Activated CD4-positive, alpha-beta T cell treated with anti-CD3 and anti-CD28 coated beads for 24 hours (primary cell): ENCODE measurements at places on chromosomes 11 and 22.

DNA sequence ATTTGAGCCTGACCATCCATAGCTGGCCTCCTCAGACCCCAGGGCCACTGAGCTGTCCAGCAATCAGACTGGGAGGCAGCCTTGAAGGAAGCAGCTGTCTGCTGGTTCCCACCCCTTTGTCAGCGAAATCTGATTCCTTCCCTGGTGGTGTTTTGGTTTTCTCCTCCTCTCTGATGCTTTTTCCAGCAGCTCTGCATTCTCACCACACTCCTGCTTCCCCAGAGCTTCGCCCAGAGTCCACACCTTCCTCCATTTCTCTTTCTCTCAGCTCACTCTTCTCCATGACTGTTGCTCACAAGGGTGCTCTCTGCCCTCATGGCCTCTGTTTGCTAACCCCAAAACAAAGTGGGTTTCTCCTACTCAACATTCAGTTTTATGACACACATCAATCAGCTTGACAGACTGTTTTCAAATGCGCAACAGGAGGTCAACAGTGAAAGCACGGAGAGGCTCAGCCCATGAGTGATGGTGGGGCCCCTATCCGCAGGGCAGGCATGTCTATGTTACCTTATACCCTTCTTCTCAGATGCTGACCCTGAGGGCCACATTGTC is 130.6 kb upstream of the MTNR1B start:
- no peak for DNase-seq

DNA sequence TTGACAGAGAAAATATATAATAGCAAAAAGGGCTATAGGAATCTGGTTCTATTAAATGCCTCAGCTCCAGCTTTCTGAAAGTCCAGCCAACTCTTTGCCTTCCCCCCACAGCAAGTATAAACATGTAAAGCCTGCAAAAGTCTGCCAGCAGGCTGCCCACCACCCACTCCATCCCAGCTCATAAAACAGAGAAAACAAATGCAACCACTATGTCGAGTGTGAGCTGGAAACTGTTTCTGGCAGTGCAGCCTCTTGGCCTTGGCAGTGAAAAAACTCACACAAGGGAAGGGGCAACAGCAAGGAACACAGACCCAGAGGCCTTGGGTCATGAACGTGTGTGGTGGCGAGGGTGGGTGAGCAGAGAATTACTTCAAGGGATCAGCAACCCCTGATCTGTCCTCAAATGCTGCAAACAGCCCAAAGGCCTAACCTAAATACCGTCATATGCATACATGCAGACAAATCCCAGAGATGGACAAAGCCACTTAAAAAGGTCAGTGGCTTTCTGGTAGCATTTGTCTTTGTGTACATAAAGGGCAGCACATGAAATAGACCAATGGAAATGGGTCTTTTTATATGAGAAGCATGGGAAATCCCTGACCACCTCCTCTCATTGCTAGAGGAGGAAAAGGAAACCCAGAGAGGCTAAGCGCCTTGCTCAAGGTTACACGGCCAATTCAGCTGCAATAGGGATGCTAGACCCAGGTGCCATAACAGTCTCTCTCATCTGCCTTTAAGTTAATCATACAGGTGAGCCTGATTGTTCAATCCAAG is 74.8 kb downstream of the NAT10 start:
- DNase-seq: no peak

DNA sequence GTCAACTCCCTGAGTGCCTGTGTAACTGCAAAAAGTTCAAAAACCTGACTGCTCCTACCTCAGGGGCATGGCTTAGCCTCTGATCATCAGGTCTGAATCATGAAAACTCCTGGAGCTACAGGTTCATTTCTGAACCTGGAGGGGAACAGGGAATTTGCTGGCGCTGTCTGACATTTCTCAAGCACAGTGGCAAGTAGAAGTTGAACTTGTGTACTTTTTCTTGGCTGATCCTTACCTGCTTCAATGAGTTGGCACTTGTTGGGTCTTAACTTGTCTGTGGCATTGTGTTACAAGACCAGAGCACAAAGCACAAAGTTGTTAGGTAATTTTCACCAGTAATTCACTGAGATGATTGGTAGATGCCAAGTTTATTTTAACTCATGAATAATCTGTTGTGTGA is 3.3 kb downstream of the TMEM109 start:
- no peak for DNase-seq

DNA sequence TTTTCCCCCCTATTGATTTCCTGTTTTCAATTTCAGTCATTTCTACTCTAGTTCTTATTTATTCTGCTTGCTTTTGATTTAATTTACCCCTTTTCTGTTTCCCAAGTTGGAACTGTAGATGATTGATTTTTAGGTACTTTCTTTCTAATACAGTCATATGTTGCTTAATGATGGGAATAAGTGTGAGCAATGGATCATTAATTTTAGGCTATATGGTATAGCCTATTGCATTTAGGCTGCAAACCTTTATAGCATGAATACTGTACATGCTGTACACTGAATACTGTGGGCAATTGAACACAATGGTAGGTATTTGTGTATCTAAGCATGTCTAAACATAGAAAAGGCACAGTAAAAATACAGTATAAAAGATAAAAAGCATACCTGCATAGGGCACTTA is 44.9 kb downstream of the DDX10 start:
- DNase-seq: no peak

GRCh38 chr22:32736746-32737145 is 64.8 kb upstream of the TIMP3 start:
- no peak for DNase-seq

- no peak for DNase-seq
Observed at GRCh38 chr11:15276621-15277020, 161.9 kb downstream of the INSC start.

DNA sequence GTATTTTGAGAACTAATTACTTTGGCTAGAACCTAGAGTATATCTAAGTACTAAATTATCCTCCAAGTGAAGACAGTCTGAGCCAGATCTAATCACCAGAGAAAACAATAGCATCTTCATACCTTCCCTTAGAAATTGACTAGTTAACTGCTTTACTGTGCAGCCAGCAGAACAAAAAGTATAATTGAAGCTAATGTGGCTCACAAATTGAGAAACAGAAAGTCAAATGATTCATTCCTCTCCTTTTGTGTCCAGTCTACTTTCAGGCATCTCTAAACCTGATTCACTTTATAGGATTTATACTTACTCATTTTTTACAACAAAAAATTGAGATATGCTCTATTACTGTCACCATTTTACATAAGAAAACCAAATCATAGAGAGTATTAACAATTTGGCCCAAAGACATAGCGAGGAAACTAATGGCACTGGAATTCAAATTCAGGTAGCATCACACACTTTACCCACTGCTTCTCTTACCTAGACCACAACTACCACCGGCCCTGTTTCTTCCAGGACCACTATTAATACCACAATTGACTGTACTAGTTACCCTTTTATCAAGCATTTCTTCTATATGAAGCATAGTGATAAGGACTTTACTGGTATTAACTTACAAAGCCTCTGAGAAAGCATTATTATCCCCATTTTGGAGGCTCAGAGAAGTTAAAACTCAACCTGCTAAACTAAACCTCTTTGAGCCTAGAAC is 1402.6 kb upstream of the TENM4 start:
- DNase-seq: no peak

DNA sequence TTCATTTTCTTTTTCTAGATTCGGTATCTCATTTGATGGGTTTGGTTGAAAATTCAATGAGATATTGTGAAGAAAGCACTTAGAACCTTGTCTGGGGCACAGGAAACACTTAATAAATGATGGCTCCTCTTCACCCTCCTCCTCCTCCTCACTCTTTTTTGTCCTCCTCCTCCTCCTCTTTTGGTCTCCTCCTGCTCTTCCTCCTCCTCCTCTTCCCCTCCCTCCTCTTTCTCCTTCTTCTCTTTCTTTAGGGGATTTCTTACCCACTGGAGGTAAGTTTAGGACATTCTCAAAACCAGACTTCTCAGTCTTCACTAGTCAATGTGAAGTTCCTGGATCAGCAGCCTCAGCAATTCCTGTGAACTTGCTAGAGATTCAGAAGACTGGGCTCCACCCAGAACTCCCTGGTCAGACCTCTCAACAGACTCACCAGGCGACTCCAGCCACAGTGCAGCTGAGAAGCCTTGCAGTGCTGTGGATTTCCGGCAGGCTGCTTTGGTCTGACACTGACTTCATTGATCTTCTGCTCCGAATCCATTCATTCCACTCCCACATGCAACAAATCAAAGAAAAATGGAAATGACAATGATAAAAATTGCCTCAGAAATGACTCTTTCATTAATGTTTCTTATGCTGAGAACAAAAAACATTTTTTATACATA is 368.6 kb upstream of the B3GAT1 start:
- DNase-seq: no peak

- DNase-seq: no peak
Observed at GRCh38 chr11:36608491-36609199, 10.6 kb upstream of the RAG2 start.

- DNase-seq: no peak
Observed at GRCh38 chr11:69647390-69647748, 6.4 kb downstream of the CCND1 start.

DNA sequence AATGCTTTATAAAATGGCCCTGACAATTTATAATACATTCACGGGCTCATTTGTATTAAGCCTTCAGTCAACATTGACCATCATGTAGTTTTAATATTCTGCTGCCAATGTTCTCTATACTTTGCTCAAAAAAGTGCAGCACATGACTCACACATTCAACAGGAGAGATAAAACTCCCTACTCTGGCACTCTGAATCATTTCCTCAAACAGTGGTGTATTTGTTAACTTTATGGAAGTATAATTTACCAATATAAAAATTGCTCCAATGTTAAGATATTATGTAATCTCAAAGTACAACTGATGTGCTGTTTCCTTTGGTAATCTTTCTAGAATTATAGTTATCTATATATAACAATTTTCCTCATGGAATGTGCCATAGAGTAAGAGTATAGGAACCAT is 39.9 kb downstream of the MAML2 start:
- no peak for DNase-seq

DNA sequence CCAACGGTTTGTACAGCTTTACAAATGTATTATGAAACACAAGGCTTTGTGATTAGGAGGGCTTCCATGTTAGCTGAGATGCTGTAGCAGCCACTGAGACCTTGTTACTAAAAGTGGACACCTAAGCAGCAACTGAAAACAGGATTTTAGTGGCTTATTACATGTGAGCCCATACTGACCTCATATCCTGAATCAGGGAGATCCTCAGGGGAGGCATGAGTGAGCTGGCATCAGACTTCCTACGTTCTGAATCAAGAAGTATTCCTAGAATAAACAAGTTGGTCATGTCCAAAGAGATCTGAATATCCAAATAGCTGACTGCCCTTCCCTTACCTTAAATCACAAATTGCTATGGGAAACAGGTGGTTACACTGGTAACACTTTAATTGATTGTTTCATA is 59.1 kb upstream of the SCUBE2 start:
- DNase-seq: no peak

GRCh38 chr11:123098990-123099389 is 37.1 kb upstream of the HSPA8 start:
- no peak for DNase-seq

DNA sequence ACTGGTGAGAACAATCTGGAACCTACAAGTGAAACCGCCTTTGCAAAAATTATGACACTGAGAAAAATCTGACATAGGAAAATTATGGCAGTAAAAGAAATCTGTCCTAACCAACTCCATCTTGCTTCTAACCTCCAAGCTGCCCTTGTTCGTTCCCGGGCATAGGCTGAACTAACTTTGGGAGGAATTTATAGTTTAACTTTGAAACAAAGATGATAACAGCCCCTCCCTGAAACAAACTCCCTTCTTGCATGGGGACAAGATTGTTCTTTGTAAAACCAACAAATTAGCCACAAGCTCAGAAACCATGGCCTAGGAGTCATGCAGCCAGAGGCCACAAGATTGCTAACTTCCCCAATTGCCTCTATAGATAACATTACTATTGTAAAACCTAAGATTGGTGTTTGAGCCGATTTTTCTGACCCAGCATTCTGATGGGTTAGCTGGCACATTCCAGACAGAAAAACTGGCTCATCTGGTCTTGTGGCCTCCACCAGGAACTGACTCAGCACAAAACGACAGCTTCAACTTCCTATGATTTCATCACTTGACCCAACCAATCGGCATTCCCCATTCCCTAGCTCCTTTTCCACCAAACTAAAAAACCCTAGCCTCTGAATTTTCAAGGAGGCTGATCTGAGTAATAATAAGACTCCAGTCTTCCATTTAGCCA is 3.6 kb upstream of the CCDC81 start:
- no peak for DNase-seq
